Bronchial epithelial cell (primary cell): ENCODE measurements at places on chromosomes 5 and 9.

- no peak for DNase-seq
Observed at GRCh38 chr5:32217886-32218396, 43.8 kb upstream of the GOLPH3 start.

DNA sequence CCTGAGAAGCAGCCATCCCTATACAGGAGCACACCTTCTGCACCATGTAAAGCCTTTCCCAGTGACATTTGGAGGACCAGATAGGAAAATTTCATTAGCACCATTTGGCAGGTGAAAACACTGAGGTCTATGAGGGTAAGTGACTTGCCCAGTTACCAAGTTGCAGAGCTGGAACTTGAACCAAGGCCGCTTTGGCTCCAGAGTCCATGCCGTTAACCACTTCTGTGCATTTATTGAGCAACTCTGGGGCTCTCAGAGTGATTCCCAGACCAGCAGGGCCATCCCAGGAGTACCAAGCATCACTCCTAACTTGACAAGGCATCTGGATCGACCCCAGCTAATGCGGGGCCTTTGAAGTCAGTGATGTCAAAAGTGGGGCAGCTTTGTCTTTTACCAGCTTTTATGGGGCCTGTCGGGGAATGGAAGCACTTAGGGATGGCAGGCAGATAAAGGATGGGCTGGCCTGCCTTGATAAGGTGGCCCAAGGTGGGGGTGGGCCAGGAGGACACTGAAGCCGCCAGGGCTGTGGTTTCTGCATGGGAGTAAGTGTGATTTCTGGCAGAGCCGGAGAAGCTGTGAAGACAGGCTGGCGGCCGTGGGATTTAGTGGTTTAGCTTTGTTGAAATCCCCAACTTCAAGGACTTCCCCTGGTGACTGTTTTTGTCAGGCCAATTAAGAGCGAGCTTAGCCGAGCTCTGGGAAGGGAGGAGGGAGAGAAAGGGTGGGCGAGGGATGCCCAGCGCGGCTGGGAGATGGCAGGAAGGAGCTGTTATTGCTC, 127.3 kb downstream of the MACROH2A1 start:
- DNase-seq: no peak

DNA sequence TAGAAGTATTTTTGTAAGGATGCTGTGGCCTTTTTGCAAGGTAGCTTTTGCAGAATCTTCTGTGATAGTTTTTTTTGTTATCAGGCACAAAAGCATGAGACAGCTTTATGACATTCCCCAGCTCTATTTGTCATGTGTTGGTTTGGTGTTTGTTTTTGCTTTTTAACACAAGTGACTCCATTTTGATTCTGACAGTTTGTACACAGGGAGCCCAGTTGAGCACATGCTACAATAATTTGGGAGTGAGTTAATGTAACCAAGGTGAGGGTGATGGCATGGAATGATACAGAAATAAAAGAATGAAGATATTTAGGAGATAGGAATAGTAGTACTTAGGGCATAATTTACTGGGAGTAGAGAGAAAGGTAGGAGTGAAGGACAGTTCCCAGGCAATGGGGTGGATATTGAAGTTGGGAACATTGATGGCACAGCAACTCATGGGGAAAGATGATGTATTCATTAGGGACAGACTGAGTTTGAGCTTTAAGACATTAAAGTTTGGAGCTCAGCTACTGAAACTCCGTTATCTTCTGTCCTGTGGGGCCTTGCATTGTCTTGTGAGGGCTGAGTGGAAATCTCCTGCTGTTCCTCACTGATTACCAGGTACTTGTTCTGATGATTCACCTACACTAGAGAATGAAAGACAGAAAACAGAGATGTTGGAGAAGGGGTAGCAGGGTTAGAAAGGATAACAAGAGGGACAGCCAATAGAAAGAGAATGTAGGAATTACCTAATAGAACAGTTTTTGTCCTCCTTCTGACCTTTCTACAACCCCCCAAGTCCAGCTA, 88.3 kb upstream of the CCDC112 start:
- no peak for DNase-seq

DNA sequence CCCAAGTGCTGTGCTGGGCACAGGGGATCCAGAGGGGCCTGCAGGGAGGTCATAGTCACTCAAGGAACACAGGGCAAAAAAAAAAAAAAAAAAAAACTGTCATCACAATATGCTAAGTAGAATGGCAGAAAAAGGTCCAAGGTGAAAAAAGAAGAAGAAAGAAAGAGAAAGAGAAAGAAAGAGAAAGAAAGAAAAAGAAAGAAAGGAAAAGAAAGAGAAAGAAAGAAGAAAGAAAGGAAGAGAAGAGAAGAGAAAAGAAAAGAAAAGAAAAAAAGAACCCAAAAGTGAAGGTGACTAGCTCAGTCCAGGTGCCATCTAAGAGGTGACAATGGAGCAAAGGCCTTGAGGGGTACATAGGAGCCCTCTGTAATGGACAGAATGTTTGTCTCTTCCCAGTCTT, 73.9 kb downstream of the PDE6A start:
- no peak for DNase-seq

GRCh38 chr5:169104937-169105494, 195.9 kb downstream of the SLIT3 start:
- DNase-seq: no peak
